ENCODE measurements at places on chromosomes 5 and 9.

DNA sequence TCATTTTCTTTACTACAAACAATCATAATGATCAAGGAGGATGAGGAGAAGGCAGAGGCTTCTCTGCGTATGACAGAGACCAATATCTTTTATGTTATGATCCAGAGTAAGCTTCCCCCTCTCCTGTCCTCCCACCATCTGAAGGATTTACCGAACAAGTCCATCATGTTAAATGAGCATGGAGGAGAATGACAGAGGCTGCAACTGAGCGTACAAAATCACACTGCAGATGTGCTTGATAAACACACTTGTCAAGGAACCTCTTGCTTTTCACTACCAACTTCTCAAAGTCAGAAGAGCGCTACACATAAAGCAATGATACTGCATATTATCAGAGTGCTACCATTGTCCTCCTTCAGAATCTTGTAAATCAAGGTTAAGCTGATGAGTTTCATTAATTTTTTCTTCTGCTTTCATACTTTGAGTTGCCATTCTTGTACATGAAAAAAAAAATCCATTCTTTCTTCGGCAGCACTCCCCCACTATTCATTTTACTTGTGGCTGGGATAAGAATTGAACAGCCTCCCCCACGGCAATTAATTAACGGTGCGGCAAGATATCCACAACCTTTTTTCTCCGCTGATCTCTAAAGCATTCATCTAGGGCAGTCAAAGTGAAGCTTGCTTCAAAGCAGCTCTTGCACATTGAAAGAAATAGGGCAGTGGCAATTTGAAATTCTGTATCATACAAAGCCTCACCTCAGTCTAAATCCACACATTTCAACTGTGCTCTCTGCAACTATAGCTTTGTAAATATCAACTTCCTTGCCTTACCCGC lies 673.9 kb upstream of the DMAC1 start:
- no peak for DNase-seq

DNA sequence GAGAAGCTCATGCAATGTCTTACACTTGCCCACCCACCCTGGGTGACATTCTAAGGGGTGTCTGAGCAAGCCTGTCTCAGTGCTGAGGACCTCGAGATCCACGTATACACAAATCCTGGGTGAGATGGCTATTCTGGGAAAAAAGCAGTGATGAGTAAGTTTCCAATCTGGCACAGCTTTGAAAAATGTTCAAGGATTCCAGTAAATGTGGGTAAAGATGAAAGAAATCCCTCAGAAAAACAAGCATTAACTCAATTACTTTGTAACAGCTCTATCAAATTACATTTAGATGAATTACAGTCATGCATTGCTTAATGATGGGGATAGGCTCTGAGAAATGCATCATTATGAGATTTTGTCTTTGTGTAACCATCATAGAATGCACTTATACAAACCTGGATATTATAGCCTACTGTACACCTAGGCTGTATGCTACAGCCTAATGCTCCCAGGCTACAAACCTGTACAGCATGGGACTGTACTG lies 26.9 kb downstream of the GOLM1 start:
- DNase-seq: no peak

GRCh38 chr5:107563959-107564544 lies 106.7 kb downstream of the EFNA5 start:
- no peak for DNase-seq

DNA sequence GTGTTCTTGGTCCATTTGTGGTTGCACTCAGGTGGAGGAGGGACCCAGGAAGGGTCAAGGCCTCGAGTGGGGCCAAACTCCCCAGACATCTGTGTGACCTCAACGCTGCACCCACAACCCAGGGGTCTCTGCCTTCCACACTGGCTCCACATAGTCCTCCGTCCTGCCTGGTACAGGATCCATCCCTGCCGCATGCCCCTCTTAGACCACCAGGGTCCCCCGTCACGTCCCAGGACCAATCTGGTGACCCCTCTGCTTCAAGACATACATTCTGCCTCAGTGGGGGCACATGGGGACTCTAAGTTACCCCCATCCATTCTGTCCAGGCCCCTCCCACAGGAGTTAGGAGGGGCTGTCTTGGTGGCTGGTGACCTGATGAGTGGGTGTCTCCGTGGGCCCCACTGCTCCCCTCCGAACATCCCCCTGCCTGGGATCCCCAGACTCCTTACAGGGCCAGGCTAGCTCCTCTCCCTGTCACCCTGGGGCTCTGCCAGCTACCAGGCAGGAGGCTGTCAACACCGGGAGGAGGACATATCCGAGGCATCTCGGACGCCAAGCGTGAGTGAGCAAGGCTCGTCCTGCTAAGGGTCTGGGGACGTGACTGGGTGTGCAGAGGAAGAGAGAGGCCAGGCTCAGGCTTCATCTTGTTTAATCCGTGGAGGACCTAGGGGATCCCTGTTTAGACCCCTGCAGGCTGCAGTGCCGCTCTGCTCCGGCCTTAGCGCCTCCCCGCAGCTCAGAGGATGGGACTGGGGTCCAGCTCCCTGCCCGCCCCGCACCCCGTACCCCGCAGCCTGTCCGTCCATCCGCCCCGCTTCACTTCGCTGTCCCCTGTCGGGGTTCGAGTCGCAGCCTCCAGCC lies 32.3 kb downstream of the TSPAN17 start:
- no peak for DNase-seq

- no peak for DNase-seq
Observed at GRCh38 chr5:80106916-80107315, 71.8 kb downstream of the THBS4 start.

GRCh38 chr5:56680731-56681130 lies 134.6 kb upstream of the MAP3K1 start:
- no peak for DNase-seq

GRCh38 chr9:11064909-11065308 lies 452.1 kb upstream of the PTPRD start:
- no peak for DNase-seq

GRCh38 chr5:136032564-136032963 lies 3.8 kb downstream of the TGFBI start:
- no peak for DNase-seq

All from activated T-cell treated with anti-CD3 and anti-CD28 coated beads, Interleukin-2, amount 50 U/mL, for 48 hours (primary cell).